Astrocyte of the spinal cord (primary cell): ENCODE measurements at places on chromosomes 7 and 10.

GRCh38 chr7:51251290-51251689, 65.3 kb downstream of the COBL start:
- no peak for DNase-seq

DNA sequence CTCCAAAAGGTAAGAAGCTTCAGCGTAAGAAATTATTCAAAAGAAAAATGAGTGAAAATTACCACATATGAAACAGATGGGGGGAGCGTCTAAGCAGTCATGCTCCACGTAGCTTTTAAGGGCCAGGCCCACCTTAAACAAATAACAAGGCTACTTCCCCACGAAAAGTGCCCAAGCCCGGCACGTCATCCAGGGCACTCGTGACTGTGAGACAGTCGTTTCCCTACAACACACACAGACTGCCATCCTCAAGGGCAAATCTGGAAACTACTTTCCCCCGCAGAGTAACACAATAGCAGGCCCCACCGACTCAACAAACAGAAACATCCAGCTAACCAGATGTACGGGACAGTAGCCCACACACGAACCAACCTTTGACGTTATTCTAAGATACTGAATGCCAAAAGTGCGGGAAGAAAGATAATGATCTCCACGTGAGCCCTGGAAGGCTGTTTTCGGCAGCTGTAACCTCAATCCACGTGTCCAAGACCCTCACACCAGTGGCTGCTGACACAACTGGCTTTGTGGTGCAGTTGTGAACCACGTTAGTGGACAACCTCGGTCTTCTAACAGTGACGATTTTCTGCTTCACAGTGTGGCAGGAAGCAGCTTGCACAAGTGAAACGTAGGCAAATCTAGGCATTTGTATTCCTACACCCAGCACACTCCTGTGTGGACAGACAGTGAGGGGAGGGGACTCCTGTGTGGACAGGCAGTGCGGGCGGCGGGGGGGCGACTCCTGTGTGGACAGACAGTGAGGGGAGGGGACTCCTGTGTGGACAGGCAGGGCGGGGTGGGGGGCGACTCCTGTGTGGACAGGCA, 251.7 kb downstream of the ZMYND11 start:
- DNase-seq, result no peak

DNA sequence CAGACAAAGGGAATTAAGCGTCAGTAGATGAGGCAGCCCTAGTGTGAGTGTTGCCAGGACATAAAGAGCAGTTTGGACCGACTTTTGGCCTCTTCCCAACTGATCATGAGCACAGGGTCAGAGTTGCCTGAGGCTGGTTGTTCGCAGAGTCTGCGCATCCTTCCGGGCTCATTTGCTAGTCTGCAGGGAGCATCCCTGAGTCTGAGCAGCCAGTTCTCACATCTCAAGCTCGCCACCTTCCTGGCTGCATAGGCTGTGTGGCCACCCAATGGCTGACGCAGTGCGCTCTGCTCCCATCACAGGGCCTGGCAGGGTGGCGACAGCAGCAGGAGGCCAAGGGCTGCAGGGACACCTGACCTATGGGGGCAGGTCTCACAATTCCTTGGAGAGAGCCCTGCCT, 5.0 kb downstream of the GAD2 start:
- DNase-seq, result no peak

DNA sequence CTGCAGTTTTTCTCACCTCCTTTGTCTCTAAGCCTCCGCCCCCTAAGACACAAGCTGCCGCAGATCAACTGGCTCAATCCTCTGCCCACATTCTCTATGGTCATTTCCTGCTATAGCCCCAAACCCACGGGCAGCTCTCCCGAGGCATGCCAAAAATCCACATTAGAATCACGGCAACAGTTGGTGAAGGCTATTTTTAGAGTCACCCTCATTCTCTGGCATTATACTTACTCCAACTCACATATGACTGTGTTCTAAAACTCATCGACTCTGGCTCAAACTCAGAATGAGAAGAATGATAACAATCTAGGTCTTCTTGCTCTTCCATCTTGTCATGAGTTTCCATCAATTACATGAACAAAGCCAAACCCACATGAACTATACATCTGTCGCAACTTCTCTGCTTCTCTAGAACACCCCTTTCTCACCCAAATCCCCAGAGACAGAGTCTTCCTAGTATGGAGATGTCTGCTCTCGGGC, 10.9 kb upstream of the KIAA1549 start:
- DNase-seq, result peak; percentile 61

DNA sequence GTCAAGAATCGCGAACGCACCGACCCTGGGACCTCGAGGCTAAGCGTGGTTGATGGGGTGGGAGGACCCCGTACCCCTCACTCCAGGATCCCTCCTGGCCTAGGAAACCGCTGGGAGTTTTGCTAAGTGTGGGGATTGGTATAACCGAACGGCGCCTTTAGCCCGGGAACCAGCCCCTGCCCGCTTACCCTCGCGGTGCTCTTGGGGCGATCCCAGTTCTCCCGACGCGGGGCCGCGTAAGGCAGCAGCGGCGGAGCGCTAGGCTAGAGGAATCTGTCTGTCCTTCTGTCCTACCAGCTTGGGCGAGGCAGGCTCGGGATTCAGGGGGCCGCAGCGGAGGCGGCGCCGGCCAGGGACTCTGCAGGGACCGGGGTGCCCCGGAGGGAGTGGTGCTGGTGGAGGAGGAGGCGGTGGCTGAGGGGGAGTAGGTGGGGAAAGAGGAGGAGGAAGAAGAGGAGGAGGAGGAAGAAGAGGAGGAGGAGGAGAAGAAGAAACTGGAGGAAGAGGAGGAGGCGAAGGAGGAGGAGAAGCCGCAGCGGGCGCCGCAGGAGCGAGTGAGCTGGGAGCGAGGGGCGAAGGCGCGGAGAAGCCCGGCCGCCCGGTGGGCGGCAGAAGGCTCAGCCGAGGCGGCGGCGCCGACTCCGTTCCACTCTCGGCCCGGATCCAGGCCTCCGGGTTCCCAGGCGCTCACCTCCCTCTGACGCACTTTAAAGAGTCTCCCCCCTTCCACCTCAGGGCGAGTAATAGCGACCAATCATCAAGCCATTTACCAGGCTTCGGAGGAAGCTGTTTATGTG, 439 bp upstream of the EMX2 start:
- DNase-seq, result peak; percentile 23

GRCh38 chr10:114042895-114043531, 653 bp upstream of the ADRB1 start:
- DNase-seq, result peak; percentile 58

- no peak for DNase-seq
These were observed 290.9 kb downstream of the PTPRN2 start for GRCh38 chr7:158296798-158297104.

- DNase-seq, result no peak
These were observed 7.7 kb downstream of the USP6NL start for GRCh38 chr10:11603741-11604140.

DNA sequence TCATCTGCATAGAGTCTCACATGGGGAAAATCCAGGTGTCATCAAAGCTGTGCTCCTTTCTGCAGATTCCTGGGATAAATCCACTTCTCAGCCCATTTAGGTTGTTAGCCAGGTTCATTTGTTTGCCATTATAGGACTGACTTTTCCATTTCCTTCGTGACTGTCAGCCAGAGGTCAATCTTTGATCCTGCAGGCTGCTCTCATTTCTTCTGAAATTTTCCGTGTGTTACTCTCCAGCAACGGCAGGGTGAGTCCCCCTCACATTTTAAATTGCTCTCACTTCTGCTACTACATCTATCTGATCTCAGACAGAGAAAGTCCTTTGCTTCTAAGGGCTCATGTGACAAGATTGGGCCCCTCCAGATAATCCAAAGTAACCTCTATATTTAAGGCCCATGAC, 150.7 kb upstream of the BET1 start:
- no peak for DNase-seq

- peak; percentile 27 for DNase-seq
These were observed 362.6 kb upstream of the MGMT start for GRCh38 chr10:129104266-129105045.

DNA sequence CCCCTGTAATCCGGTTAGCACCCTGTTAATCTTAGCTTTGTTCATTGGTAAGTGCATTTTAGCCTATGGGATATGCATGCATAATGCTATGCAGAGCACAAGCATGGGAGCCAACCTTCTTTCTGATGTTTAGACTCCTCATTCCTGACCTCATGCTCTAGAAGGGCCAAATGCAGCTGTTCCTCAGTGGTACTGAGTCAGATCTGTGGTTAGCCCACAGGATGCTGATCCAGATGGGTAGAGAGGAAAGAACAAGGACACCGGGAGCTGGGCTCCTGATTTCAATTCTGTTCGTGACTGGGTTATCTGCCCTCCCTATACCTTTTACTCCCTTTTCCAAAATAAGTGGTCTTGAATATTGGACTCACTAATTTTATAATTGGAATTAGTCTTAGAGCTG, 31.7 kb upstream of the C10orf90 start:
- peak; percentile 61 for DNase-seq

- peak; percentile 52 for DNase-seq
These were observed 627.9 kb downstream of the PARD3 start for GRCh38 chr10:34187201-34187600.

GRCh38 chr7:159172400-159172799, 27.7 kb upstream of the VIPR2 start:
- DNase-seq, result no peak

DNA sequence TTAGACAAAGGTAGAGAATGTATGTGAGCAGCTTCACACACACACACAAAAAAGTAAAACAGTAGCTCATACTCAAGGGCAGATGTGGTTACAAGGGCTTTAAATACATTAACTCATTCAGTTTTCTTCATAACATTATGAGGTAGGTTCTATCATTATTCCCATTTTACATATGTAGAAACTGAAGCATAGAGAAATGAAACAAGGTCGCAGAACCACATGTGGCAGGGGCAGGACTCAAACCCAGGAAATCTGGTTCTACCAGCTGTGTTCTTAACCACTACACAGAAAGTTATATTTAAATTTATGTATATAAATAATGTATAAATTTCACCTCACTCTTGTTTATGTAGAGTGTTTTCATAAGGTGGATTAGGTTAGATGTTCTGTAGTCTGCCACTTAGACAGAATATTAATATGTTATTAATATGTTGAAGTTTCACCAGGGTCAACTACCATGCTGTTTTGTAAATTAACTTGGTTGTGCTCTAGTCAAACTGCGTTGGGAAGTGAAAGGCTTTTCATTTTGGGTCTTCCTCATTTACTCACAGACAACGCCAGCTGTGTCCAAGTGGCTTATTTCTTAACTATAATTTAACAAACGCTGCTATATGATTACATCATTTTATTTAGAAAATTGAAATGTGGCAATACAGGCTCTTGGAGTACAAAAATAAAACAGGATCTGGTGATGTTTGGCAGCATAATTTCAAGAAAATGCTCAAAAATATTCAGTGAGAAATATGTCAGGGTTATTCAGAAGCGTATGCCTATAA, 138.4 kb downstream of the MDFIC start:
- DNase-seq, result no peak
